Pericardium fibroblast (primary cell): ENCODE measurements at places on chromosomes 4 and X. TPM values are rescaled to one million over a fixed set of nuclear protein-coding genes. Genes with fewer than 3 reads are reported as not detected.

The CDKL2 gene
- total RNA-seq, result under 0.01 and 0.12 TPM in 2 replicates

The CLCN5 gene
- 12.6 and 28.4 TPM in 2 replicates for total RNA-seq

The NAT8L gene
- total RNA-seq, result 0.23 and 0.26 TPM in 2 replicates

The TMSB15C gene
- 0.58 and 1.1 TPM in 2 replicates for total RNA-seq

The IL21 gene
- not detected in 2 replicates for total RNA-seq

The ARX gene
- total RNA-seq, result not detected in 2 replicates

The CD38 gene
- not detected in 2 replicates for total RNA-seq

The PDGFRA gene
- total RNA-seq, result 254 and 341 TPM in 2 replicates

The CCSER1 gene
- not detected in 2 replicates for total RNA-seq

The CDS1 gene
- total RNA-seq, result under 0.01 TPM in 1 of 2 replicates, not detected in the other

The CXCL11 gene
- total RNA-seq, result not detected in 2 replicates

The F8A2 gene
- total RNA-seq, result not detected in 2 replicates

The MAGEB1 gene
- not detected in 2 replicates for total RNA-seq

The SAP30 gene
- 14.6 and 26.0 TPM in 2 replicates for total RNA-seq

The CSAG1 gene
- not detected in 2 replicates for total RNA-seq

The SLC9B1 gene
- total RNA-seq, result 0.23 and 0.26 TPM in 2 replicates

The TCEAL6 gene
- not detected in 2 replicates for total RNA-seq

The FRG2 gene
- not detected in 2 replicates for total RNA-seq

The FMR1NB gene
- not detected in 2 replicates for total RNA-seq

The ABLIM2 gene
- 0.23 and 0.43 TPM in 2 replicates for total RNA-seq

The EDA gene
- total RNA-seq, result 3.1 and 4.1 TPM in 2 replicates

The EGFL6 gene
- total RNA-seq, result 0.82 TPM in 1 of 2 replicates, not detected in the other

The H2BW2 gene
- total RNA-seq, result not detected in 2 replicates

The TMEM192 gene
- 12.3 and 14.1 TPM in 2 replicates for total RNA-seq

The DMP1 gene
- total RNA-seq, result not detected in 2 replicates

The CPLX1 gene
- total RNA-seq, result 0.34 and 0.47 TPM in 2 replicates

The ADGRG4 gene
- total RNA-seq, result not detected in 2 replicates

The PRICKLE3 gene
- total RNA-seq, result 7.1 and 15.0 TPM in 2 replicates

The PAGE5 gene
- not detected in 2 replicates for total RNA-seq

The MAGEC3 gene
- not detected in 2 replicates for total RNA-seq

The UBQLN2 gene
- total RNA-seq, result 17.5 and 18.0 TPM in 2 replicates

The MAGEE2 gene
- total RNA-seq, result not detected in 2 replicates

The CCDC120 gene
- 1.1 and 1.5 TPM in 2 replicates for total RNA-seq

The NAAA gene
- total RNA-seq, result 43.0 and 67.9 TPM in 2 replicates

The FAM241A gene
- 1.6 and 2.0 TPM in 2 replicates for total RNA-seq

The ADGRG2 gene
- total RNA-seq, result 0.82 and 1.0 TPM in 2 replicates

The ART3 gene
- not detected in 2 replicates for total RNA-seq

The EDA2R gene
- 2.0 and 13.9 TPM in 2 replicates for total RNA-seq

The TRAPPC11 gene
- total RNA-seq, result 26.7 and 34.5 TPM in 2 replicates

The CHST7 gene
- total RNA-seq, result 10.0 and 14.4 TPM in 2 replicates

The AFF1 gene
- 14.6 and 20.5 TPM in 2 replicates for total RNA-seq

The NLGN3 gene
- 0.23 and 1.6 TPM in 2 replicates for total RNA-seq

The RASL11B gene
- total RNA-seq, result 0.93 and 6.4 TPM in 2 replicates

The UGT2A3 gene
- not detected in 2 replicates for total RNA-seq

The WNK3 gene
- total RNA-seq, result 1.2 and 1.4 TPM in 2 replicates

The RGN gene
- not detected in 2 replicates for total RNA-seq

The FRYL gene
- 11.4 and 33.1 TPM in 2 replicates for total RNA-seq
